ENCODE measurements at places on chromosomes 3 and 15.

GRCh38 chr3:20096135-20096685, 56.0 kb downstream of the KAT2B start:
- DNase-seq, result no peak

DNA sequence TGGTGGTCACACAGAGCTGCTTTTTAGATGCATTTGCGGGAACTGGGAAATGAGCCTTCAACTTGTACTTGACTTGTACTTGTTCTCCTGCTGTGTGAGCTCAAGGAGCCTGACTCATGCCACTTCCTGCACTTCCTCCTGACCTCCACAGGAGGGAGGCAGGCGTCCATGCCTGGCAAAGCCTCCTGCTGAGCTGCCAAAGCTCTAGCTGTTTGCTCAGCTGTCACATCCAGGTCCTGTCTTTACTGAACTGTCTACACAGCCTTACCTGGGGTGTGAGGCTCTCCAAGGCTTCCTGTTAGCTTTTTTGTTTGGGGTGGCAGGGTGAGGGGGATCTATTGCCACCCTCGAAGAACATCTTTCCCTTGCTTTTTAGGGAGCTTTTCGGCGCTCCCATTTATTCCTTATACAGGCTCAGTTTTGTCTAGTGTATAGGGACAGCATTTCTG, 6.4 kb downstream of the THPO start:
- peak; percentile 50 for DNase-seq

- DNase-seq, result no peak
These were observed 31.5 kb downstream of the MBNL1 start for GRCh38 chr3:152300029-152300731.

GRCh38 chr3:4812591-4812990, 166.6 kb upstream of the BHLHE40 start:
- DNase-seq, result no peak

DNA sequence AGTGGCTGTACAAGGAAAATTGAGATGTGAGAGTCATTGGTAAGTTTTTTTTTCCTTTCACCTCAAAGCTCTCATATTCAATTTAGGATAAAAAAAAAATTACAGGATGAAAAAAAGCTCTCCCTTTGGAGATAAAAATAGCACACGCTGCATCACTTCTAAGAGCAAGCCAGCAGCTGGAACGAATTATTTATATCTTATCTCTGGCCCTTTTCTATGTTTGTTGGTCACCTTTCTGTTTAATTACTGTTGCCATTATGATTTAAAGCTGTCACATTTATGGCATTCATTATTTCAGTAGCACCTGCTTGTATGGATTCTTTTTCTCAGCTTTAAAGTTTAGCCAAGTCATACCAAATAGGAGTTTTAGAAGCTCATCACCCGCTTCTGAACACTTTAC, 171.6 kb upstream of the PDZRN3 start:
- no peak for DNase-seq

- no peak for DNase-seq
These were observed 36.7 kb upstream of the SLC6A11 start for GRCh38 chr3:10779293-10779805.

- DNase-seq, result no peak
These were observed 47.7 kb downstream of the MECOM start for GRCh38 chr3:169615833-169616232.

- no peak for DNase-seq
These were observed 33.4 kb downstream of the RPN1 start for GRCh38 chr3:128617270-128617556.

- DNase-seq, result no peak
These were observed 32.7 kb downstream of the RBM6 start for GRCh38 chr3:49972656-49973055.

DNA sequence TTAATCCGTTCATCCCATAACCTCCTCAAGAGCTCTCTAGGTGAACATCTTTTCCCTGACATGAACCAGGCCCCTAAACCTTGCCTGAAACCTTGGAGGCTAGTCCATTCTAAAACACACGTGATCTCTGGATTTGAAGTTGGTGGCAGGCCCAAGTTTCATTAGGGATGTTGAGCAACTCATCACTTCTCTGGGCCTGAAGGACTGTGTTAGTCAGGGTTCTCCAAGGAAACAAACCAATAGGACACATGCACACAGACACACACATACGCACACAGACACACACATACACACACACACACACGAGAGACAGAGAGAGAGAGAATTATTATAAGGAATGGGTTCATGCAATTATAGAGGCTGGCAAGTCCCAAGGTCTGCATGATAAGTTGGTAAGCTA, 31.9 kb downstream of the ACAN start:
- no peak for DNase-seq

Measured in stimulated activated CD4-positive, alpha-beta T cell treated with anti-CD3 and anti-CD28 coated beads, Interleukin-2, amount 100 ng/mL, for 48 hours (primary cell).